ENCODE measurements at places on chromosomes 16 and 17.

GRCh38 chr16:76943921-76944320 lies 247.1 kb upstream of the MON1B start:
- DNase-seq: no peak

DNA sequence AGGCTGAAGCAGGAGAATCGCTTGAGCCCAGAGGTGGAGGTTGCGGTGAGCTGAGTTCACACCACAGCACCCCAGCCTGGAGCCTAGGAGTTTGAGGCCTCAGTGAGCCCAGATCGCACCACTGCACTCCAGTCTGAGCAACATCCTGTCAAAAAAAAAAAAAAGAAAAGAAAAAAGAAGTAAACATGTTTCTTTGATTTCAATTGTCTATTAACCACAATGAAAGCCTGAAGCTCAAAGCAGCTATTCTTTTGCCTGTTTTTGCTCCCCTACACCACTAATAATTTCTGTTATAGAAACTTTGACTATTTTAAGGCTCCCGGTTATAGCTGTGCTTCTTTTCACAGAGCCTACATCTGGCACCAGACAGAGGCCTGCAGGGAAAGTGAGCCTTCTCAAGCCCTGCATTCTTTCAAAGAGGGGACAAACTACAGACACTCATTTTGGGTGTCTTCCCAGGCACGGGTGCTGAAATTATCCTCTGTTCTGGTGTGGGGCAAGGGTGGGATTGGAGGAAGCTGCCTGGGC lies 14.2 kb upstream of the SLC52A1 start:
- DNase-seq: no peak

- DNase-seq: no peak
These were observed 8.2 kb downstream of the COTL1 start for GRCh38 chr16:84609563-84610177.

DNA sequence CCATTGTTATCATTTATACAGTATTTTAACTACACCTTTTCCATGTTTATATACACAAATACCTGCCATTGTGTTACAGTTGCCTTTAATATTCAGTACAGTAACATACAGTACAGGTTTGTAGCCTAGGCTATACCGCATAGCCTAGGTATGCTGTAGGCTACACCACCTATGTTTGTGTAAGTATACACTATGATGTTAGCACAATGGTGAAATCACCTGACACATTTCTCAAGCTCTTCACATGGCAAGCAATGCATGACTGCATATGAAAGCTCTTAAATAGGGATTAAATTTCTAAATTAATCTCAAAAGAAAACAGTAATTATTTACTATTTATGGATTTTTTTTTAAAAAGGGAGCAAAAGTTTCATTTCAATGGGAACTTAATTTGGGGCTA lies 12.0 kb downstream of the LRRC37B start:
- DNase-seq: no peak

- no peak for DNase-seq
These were observed 193.0 kb upstream of the IRX3 start for GRCh38 chr16:54479546-54479945.

- no peak for DNase-seq
These were observed 4.8 kb upstream of the ZNF469 start for GRCh38 chr16:88377961-88378360.

- DNase-seq: no peak
These were observed 76.0 kb downstream of the LYRM1 start for GRCh38 chr16:20976576-20976975.

DNA sequence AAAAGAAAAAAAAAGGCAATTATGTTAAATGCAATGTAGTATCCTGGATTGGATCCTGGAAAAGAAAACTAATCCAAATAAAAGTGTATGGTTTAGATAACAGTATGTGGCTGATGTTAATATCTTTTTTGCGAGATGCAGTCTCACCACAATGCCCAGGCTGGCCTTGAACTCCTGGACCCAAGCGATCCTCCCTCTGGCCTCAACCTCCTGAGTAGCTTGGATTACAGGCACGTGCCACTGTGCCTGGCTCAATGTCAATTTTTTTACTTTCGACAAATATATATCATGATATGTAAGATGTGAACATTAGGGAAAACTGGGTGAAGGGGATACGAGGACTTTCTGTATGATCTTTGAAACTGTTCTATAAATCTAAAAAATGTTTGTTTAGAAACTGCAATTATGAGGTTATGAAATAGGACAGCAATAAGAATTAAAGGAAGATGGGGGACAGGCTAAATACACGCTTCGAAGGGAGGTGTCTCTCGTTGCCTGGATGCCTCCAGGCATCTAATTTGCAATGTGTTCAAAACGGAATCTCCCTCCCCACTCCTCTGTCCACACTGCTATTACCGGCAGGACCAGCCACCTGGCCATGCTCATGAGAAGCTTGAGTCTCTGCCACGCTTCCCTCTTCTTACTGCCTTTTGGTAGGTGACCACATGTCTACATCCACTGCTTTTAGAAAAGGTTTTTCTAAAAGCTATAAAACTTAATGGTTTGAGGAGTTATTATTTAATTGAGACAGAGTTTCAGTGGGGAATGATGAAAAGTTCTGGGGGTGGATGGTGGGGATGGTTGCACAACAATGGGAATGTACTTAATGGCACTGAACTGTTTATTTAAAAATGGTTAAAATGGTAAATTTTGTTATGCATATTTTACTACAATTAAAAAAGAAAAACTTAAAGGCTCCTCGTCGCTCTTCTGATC lies 15.2 kb downstream of the UBE2O start:
- DNase-seq: no peak

DNA sequence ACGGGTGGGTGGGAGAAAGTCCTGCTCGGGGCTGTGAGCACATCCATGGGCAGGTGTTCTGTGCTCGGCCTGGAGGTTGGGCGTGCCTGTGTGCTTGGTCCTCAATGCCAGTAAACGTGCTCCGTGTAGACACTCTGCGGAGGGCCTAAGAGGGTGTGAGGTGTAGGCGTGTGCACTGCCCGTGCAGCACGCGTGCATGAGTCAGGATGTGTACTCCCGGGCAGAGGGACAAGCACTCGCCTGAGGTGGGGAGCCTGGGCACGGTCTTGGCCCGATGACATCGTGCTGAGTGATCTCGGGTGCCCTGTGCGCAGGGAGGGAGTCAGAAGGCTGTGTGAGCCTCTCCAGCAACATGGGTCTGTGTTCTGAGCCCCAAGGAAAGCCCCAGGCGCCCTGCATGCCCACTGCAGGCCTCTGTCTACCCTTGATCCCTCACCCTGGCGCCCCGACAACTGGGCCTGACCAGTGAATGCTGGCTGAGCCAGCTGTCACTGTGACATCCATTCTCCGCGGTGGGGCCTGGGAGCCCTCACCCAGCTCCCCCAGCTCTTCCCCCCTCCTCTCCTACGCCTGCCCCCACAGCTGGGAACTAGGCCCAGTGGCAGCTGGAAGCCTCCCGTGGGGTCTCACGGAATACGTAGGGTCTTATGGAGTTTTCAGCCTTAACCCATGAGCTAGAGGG lies 23.5 kb upstream of the NXPH3 start:
- DNase-seq: no peak

DNA sequence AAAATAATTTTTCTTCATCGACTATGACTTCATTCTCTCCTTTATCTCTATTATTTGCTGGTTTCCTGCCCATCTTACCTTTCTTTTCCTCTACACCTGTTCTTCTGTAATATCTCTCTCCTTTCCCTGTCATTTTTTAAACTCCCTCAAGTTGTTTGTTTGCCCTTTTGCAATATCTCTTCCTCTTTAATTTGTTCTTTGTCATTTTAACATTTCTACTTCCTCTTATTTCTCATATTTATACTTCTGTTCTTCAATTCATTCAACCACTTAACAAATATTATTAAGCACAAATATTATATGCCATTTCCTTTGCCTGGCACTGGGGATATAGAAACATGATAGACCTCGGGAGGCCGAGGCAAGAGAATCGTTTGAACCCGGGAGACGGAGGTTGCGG lies 22.6 kb downstream of the MAP3K3 start:
- DNase-seq: no peak

GRCh38 chr17:1793447-1793806 lies 31.6 kb downstream of the SERPINF1 start:
- no peak for DNase-seq

DNA sequence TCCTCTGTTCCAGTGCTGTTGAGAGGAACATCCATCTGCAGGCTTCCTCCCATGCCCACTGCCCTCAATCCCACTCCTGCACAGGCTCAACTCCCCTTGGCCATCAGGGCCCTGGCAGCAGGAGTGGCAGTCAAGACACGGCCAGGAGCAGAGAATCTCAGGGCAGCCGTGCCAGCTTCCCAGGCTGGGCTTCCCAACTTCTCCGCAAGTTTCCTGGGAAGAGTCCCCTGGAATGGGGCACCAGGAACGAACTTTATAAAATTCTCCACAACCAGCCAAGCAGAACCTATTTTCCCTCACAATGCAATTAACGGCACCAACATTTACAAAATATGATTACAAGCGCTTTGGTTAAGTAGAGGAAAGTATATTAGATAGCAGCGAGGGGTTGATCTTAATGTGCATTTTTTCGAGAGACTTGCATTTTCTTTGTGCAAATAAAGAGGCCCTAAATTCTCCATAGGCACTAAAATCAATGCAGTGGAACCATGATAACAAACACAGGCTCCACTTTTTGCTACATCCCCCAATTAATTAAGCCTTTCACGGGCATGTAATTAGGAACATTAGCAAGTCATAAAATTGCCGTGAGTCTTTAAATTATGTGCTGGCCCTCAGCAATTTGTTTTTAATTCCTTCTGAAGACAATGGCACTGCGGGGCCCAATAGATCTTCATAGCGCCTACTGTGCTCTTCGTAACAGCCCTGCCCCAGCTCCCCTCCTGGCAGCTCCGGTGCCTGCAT lies 99.9 kb upstream of the LHX1 start:
- no peak for DNase-seq

GRCh38 chr17:44390250-44390870 lies 911 bp upstream of the ITGA2B start:
- no peak for DNase-seq

DNA sequence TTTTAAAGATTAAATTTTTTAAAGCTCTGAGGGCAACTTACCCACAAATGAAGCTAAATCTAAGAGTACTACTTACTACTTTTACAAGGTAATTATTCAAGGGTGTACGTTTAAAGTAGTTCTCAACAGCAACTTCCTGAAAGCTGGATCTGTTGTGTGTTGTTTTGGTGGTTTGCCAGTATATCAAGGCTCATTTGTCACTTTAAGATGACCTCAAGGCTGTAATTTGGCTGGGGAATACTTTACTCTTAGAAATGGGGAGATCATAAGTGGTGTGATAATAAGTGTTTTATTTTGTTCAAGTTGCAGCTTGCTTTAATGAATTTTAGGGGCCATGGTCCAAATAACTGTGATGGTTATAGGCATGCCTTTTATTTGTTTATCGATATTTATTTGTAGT lies 30.4 kb downstream of the AP2B1 start:
- DNase-seq: no peak

DNA sequence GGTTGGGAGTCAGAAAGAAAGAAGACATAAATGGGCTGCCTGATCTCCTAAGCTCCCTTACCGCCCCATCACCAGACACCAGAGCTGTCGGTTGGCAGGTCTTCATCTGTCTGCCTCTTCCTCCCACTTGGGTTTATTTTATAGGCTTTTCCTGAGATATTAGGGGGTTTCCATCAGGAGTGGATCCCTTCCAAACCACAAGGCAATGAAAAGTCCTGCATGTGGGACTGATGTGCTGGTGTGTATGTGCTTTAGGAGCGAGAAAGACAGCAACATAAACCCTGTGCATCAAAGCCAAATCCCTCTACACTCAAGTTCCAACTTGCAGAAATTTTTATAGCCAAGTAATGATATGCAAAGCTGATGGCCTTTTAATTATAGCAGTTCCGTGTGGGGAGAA lies 389.5 kb downstream of the SLC39A11 start:
- DNase-seq: no peak

DNA sequence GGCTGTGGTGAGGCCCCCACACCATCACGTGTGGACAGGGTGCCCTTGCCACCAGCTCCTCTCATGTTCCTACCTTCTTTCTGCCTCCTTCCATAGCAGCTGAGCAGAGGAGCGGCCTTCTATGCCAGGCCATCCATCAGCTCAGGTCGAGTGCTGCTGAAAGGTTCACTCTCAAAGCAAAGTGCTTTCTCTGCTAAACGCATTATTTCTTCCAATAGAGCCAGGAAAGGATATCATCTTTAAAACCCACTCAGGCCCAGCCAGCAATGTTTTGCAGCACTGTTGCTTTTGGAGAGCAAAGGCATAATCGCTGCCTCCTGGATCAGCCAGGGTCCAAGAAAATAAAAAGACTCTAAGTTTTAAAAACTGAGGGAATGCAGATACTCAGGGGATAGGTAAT lies 54.9 kb upstream of the GPRC5B start:
- no peak for DNase-seq

GRCh38 chr17:34246881-34247280 lies 8.2 kb upstream of the CCL2 start:
- DNase-seq: no peak

DNA sequence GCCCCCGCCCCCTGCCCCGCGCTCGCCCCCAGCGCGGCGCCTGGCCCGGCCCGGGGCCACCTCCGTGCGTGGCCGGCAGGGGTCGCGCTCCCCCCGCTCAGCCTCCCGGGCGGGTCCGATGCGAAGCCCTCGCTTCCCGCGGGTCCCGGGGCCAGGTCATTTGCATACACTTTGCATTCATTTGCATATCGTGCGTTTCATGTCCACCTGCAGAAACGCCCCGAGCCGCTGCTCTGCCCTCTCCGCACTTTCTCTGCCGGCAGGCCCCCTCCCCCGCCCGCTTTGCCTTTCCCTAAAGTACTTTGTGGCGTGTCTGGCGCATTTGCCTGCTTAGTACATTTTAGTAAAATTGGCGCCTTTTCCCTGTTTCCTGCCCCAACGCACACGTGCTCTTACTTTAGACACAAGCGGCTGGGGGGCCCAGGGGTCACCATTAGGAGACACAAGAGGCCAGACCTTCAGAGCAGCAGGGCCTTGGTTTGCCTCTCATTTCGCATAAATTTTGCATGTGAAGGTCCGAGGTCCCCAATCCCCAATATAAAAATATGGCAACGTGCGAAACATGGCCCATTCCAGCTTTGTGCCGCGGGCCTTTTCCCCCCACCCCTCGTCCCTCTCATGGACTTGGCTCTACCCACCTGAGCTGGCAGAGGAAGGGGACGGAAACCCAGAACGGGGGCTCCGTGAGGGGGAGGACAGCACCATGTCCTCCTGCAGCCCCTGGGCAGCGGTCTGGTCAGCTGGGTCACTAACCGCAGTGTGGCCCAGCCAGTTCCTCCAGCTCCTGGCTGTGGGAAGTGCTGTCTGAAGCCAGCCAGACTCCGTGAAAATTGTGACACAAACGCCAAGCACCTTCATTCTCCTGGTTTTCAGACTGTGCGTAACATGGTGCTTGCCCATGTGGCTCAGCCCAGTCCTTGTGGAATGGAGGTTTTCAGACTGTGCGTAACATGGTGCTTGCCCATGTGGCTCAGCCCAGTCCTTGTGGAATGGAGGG lies 34.8 kb downstream of the CBFA2T3 start:
- no peak for DNase-seq

All from NCI-H446 (cell line).